Stimulated activated CD4-positive, alpha-beta T cell treated with anti-CD3 and anti-CD28 coated beads, Interleukin-4, amount 100 ng/mL, for 48 hours (primary cell): ENCODE measurements at places on chromosomes 1 and 21.

GRCh38 chr1:91098299-91098906 lies 76.6 kb upstream of the ZNF644 start:
- DNase-seq, result no peak

- DNase-seq, result no peak
These were observed 325.2 kb downstream of the USP25 start for GRCh38 chr21:16055014-16055413.

GRCh38 chr1:203704120-203704519 lies 60.9 kb upstream of the LAX1 start:
- no peak for DNase-seq

DNA sequence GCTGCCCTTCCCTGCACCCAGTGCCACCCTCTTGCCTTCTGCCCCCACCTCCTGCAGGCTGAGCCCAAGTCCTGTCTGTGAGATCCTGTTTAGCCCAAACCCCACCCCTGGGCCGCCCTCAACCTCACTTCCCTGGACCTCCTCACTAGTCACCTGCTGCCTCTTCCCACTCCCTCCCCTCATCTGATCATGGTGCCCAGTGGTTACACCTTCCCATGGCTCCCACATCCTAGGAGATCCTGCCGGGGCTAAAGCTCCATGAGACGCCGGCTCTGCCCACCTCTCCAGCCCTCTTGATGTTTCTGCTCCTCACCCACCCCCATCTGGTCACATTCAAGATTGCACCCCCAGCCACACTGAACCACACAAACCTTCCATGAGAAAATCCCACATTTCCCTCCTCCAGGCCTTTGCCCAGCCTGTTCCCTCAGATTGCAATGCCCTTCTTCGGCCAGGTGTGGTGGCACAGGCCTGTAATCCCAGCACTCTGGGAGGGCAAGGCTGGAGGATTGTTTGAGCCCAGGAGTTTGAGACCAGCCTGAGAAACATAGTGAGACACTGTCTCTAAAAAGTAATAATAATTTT lies 17.0 kb downstream of the TTC39A start:
- DNase-seq, result no peak

DNA sequence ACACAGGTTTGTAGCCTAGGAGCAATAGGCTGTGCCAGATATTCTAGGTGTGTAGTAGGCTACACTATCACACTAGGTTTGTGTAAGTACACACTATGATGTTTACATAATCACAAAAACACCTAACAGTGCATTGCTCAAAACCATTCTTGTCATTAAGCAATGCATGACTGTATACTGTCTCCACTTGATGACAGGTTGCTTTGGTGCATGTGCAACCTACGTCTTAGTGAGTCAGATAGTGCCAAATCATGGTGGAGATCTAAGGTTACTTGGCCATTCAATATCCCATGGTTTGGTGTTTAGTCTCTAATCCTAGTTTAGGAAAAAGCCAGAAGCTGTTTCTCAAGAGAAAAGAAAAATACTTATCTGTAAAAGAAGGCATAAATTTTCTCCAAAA lies 181.1 kb downstream of the KCNK2 start:
- no peak for DNase-seq

DNA sequence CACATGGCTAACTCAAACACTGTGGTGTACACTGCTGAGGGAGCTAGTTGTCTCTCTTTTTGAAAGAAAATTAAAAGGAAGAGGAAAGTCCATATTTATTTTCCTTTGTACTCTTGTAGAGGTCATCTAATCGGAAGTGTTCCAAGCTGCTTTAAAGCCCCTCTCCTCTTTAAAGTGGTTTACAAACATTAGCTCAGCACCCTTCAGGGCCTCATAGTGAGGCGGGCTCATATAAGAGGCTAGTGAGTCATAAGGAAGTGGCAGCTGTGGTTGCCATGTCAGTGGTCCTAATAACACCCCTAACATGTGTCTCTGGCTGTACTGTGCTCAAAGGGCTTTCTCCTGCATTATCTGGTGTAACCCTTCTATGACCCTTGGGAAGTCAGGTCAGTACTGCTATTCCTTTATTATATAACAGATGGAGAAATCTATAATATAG lies 104.4 kb upstream of the SERBP1 start:
- DNase-seq, result no peak

DNA sequence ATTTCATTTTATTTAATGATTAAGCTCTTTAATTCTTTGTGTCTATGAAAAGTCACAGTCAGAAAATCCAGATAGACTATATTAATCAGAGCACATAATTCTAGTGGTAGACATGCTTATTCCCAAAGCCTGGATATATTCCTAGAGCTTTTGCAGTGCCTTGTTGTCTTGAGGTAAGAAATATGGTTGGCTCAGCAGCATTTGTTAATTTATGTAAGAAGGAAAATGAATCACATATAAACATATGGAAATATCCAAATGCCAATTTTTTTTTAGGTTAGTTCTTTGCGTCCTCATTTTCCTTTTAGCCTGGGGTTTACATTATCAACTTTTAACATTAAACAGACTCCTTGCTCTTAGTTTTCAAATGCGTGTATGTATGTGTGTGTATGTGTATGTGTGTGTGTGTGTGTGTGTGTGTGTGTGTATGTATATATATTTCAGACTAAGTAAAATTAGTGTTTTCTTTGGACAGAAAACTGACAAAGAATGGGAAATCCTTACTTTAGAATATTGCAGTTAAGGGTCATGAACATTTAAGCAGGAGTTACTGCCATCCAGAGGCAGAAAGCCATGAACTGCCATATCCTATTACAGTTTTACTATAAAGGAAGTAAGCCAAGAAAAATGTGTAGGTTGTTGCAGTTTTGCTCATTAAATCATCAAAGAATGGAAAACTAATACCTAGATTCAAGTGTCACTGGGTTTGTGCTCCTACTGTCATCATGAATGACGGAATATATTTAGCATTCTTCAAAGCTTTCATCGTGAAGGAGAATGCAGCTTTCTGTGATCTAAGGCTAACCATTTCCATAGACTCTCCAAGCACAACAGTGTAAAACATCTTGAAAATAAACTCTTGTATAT lies 477.1 kb upstream of the NR5A2 start:
- DNase-seq, result no peak

- no peak for DNase-seq
These were observed 8.9 kb downstream of the TAGLN2 start for GRCh38 chr1:159916242-159917051.

DNA sequence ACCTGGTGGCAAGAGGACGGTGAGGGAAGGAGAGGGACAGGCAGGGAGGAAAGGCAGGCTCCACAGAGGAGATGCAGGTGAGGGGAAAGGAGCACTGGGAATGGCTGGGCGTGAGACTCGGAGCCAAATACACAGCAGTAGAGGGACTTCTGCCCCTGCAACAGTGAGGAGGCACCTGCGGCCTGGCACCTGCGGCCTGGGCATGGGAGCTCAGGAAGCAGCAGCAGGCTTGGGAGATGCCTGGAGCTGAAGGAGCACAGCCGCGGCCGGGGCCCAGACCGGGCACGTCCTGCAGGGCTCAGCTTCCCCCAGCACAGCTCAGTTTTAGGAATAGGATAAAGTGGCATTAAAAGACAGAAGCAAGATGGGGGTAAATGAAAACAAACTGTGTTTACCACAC lies 20.9 kb upstream of the TSPEAR start:
- DNase-seq, result no peak

DNA sequence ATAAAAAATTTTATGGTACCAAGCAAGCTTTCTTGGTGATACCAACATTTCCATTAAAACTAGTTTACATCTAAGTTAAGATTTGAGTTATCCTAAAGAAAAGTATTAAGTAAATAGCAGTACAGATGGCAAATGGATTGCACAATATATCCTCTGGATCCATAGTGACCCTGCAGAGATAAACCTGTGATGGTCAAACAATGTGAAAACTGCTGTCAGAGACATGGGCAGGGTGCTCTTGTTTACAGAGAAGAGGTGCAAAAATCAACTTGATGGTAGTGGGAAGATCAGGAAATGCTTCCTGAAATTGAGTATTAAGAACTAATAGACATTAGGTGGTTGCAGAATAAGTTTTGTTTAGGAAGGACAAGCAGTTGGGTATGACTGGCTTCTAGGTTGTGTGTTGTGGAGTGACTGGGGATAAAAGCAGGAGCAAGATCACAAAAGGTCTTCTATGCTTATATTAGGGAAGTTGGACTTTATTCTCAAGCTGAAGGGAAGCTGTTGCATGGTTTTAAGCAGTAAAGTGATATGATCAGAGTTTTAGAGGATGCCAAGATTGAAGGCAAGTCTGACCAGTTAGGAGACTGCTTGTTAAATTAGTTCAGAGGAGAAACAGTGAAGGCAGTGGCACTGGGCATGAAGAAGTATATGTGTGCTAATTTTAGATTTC lies 9.9 kb downstream of the TTC3 start:
- DNase-seq, result no peak

GRCh38 chr1:13996334-13996733 lies 296.3 kb downstream of the PRDM2 start:
- no peak for DNase-seq

DNA sequence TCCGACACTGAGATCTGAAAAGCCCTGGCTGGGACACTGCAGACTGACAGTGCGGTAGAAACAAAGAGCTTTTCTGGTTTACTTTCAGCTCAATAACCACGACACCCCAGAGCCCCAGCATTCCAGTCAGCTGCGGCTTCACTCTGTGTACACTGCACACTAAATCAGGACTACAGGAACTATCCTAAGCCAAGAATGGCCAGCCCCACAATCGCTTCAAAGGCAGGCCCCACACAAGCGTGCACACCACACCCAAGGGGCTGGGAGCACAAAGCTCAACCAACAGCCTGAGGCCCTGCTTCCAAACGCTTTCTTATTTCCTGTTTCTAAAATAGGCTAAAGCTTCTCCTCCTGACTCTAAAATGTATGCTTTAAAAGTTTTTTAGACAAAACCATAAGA lies 28.4 kb downstream of the URB1 start:
- no peak for DNase-seq

DNA sequence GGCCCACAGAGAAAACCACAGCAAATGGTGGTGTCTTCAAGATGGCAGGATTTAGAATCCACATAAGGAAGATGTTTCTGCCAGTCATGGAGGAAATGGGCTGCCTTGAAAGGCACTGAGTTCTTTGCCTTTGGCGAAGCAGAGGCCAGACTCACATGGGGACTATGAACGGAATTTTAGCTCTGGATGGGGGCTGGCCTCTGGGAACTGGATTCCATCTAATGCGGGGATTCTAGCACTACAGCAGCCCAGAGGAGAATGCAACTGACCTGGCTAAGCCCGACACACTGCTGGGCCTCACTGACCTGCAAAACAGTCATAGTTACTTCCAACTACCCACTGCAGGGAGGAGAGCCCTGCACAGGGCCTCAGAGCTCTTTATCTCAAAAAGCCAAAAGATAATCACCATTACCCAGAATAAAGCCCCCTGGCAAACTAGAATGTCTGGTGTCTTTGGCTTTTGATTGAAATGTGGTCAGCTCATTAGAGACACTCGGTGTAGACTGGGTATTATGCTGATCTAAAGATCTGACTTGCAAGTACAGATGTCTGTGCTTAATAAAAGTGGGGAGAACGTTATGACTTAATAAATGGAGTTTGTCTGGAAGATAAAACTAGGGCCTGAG lies 11.6 kb downstream of the HCRTR1 start:
- DNase-seq, result no peak

DNA sequence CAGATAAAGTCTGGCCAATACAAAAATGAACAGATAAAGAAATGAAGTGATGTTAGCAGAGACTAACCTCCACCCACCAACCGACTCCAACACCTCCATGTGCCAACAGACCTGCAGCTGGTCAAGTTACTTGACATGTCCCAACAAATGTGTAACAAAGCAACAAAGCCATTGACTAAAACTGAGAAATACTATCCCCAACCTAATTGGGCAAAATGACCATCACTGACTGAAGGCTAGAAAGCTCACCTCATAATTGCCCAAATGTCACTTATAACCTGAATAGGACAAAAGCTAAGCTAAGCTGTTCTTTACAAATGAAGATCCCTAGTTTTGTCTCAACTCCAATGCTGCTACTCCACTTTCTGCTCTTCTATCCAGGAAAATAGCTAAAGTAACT lies 7.5 kb downstream of the KDM5B start:
- no peak for DNase-seq

GRCh38 chr1:196366817-196367495 lies 241.3 kb downstream of the KCNT2 start:
- no peak for DNase-seq
